ENCODE measurements at places on chromosomes 12 and 14.

DNA sequence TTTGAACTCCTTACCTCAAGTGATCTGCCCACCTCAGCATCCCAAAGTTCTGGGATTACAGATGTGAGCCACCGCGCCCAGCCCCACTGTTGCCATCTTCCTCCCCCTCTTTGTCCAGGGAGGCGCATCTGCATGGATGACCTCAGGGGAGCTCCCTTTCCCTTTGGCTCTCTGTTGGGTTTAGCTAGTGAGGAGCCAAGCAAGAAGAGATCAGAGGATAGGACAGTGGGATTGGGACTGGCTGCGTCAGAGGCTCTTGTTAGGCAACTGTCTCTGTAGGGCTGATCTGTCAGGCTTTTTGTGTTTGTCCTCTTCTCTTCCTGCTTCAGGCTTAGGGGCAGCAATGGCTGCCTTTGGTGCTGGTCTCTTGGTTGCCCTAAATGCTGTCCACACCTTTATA, 8.5 kb upstream of the IFT81 start:
- DNase-seq: no peak

- DNase-seq: peak; percentile 79
Observed at GRCh38 chr14:51283402-51284085, 43.5 kb downstream of the TMX1 start.

DNA sequence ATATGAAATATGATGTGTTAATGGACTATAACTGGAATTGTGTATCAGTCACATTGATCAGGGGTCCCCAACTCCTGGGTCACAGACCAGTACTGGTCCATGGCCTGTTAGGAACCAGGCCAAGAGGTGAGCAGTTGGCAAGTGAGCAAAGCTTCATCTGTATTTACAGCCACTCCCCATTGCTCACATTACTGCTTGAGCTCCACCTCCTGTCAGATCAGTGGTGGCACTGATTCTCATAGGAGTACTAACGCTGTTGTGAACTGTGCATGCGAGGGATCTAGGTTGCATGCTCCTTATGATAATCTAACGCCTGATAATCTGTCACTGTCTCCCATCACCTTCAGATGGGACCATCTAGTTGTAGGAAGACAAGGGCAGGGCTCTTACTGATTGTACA, 72.3 kb downstream of the CDK17 start:
- DNase-seq: no peak

- peak; percentile 18 for DNase-seq
Observed at GRCh38 chr12:91507754-91508153, 325.1 kb upstream of the DCN start.

DNA sequence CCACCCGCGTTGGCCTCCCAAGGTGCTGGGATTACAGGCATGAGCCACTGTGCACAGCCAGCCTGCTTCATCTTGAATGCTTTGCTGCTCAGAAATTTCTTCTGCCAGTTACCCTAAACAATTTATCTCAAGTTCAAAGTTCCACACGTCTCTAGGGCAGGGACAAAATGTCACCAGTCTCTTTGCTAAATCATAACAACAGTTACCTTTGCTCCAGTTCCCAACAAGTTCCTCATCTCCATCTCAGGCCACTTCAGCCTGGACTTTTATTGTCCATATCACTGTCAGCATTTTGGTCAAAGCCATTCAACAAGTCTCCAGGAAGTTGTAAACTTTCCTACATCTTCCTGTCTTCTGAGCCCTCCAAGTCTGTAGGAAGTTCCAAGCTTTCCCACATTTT, 159.5 kb upstream of the DYRK2 start:
- no peak for DNase-seq

GRCh38 chr14:101234244-101234937, 326.9 kb upstream of the DIO3 start:
- no peak for DNase-seq

DNA sequence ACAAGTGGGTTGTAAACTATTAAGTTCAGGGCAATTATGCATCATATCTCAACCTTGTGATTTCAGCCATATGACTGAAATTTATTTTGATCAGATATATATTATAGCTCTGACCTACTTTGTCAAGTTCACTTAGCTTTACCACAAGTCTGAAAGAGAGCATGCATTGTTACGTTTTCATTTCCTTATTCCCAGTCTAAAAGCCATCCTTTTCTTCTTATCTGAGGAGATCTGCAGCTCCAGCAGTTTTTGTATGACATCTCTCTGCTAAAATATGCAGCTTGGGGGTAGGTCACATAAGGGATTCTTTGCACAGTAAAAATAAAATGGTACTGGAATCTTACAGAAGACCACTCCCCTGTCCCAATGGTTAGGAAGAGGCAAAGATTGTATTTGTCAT, 1682.8 kb upstream of the FLRT2 start:
- DNase-seq: no peak
